ENCODE measurements at places on chromosomes 12 and 14.

GRCh38 chr12:6980075-6980474 is 9.4 kb downstream of the EMG1 start:
- no peaks in the 10 kb centered on the region for H3K27me3 ChIP-seq
- peaks cover 10% of the 10 kb centered on the region for H3K4me1 ChIP-seq
- H3K4me3 ChIP-seq, result no peak overlapping the region
- DNase-seq, result no peak
- H3K36me3 ChIP-seq, result peaks cover 47% of the 10 kb centered on the region
- H3K27ac ChIP-seq, result peak overlapping the region; percentile 47

DNA sequence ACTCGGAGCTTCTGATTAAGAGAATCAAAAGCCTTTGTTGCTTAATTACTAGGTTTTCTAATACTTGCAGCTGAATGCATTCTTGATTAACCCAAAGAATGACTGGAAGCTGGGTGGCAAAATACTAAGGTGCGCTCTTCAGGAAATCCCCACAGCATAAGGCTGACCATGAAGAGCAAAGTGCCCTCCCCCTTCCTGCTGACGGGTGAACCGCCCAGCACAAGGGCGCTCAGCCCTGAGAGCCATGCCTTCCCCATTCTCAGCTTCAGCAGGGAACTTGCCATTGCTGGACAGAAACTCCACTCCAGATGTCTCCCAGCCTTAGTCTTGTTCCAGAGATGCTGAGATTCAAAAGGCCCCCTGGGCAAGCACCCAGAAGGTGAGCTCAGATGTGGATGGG is 27.2 kb upstream of the FBRSL1 start:
- H3K27ac ChIP-seq, result no peak overlapping the region
- no peaks in the 10 kb centered on the region for H3K36me3 ChIP-seq
- no peaks in the 10 kb centered on the region for H3K4me1 ChIP-seq
- no peaks in the 10 kb centered on the region for H3K27me3 ChIP-seq
- no peak for DNase-seq
- no peak overlapping the region for H3K4me3 ChIP-seq

DNA sequence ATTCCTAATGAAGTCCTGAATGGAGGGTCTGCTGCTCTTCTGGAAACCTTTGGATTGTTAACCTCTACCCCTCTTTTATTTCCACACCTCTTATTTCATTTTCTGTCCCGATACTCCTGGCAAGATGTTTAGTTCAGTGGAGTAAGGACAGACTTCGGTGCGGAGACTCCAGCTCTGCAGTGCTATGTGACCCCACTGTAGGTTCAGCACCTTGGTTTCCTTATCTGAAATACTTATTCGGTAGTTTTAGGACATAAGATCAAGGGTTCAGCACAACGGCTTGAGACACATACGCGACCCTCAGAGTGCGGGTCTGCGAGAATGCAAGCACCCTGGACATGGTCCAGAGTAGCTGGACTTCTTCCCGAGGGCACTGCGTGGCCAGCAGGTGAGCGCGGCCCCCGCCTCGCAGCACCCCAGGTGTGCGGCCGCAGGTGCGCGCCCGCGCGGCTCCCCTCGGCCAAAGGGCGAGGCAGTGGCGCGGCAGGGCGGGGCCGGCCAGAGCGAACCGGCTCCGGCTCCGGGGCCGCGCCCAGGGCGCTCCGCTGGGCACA is 465 bp upstream of the FGD4 start:
- DNase-seq, result no peak
- H3K36me3 ChIP-seq, result no peaks in the 10 kb centered on the region
- no peak overlapping the region for H3K27ac ChIP-seq
- H3K4me3 ChIP-seq, result peak overlapping the region; percentile 58
- peaks cover 40% of the 10 kb centered on the region for H3K27me3 ChIP-seq

DNA sequence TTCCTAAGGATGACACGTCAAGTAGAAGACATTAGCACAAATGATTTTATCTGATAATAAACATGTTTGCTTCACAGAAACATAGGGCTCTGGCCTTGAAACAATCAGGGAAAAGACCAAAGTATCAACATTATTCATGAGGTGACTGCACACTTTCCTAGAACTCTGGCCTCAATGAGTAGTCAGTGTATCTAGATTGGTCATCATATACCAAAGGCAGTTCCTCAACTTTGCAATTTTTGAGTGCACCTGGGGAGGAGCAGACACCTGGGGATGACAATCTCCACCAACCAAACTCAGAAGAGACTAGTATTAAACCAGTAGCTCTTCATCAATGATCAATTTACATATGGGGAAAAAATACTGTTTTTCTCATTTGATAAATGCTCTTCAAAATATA is 4.5 kb downstream of the EDDM3A start:
- H3K4me1 ChIP-seq, result peaks cover 14% of the 10 kb centered on the region
- DNase-seq, result no peak
- H3K4me3 ChIP-seq, result no peak overlapping the region
- H3K27ac ChIP-seq, result no peak overlapping the region
- no peaks in the 10 kb centered on the region for H3K27me3 ChIP-seq

DNA sequence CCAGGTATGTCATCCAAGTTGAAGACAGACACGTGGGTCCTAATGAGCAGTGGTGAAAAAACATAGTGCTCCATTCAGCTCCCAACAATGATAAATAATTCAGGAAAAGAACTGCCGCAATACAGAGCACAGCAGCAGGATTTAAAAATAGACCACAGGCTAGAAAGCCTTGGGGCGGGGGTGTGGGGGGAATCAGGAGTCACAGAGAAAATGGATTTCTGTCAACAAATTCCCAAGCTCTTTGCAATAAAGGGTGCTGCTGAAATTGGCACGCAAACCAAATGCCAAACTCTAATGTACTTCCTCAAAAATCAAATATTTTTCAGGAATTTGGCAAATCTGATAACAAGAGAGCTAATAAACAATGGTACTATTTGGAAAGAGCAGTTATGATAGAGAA is 58.6 kb downstream of the R3HDM2 start:
- no peak for DNase-seq
- H3K27ac ChIP-seq, result no peak overlapping the region
- no peak overlapping the region for H3K4me3 ChIP-seq

DNA sequence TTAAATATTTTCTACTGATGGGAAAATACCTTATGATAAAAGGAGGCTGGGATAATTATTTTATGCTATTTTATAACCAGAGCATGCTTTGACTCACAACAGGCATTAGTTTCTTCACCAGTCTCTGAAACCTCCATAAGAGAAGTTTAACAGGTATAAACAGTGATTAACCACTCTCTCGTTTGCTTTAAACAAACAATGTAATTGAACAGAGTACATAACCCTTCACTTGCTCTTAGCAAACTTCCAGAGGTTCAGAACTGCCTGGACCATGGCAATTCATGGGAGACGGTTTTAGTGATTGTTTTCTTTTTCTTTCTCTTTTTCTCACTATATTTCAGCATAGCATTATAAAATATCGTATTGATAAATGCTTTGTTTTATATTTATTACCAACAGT is 35.3 kb downstream of the CFAP251 start:
- H3K4me1 ChIP-seq, result no peaks in the 10 kb centered on the region
- DNase-seq, result no peak
- H3K27ac ChIP-seq, result no peak overlapping the region

DNA sequence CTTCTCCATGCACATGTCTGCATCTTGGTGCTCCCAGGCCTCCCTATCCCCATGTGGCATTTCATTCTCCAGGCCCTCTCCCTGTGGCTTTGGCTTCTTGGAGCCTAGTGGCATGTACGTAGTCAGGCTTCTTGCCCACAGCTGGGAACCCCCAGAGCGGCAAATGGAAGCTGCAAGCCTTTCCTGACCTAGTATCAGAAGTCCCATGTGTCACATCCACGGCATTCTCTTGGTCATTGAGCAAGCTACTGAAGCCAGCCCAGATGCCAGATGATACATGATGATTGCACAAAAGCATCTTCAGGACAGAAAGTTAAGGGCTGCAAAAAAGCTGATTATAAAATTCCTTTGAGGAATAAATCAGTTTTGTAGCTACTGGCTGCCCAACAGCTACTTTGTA is 154.9 kb downstream of the PELI2 start:
- H3K36me3 ChIP-seq, result no peaks in the 10 kb centered on the region
- no peaks in the 10 kb centered on the region for H3K4me1 ChIP-seq
- H3K4me3 ChIP-seq, result no peak overlapping the region
- no peak for DNase-seq
- H3K27me3 ChIP-seq, result no peaks in the 10 kb centered on the region

- H3K4me1 ChIP-seq, result no peaks in the 10 kb centered on the region
- H3K27ac ChIP-seq, result no peak overlapping the region
- H3K27me3 ChIP-seq, result no peaks in the 10 kb centered on the region
- H3K36me3 ChIP-seq, result no peaks in the 10 kb centered on the region
- DNase-seq, result no peak
These were observed 205.0 kb downstream of the BMP4 start for GRCh38 chr14:53751650-53752049.

GRCh38 chr12:25480145-25480544 is 72.9 kb downstream of the LMNTD1 start:
- H3K4me1 ChIP-seq, result no peaks in the 10 kb centered on the region
- no peak overlapping the region for H3K4me3 ChIP-seq
- H3K36me3 ChIP-seq, result no peaks in the 10 kb centered on the region
- no peak overlapping the region for H3K27ac ChIP-seq
- no peaks in the 10 kb centered on the region for H3K27me3 ChIP-seq

- peak overlapping the region; percentile 99 for H3K27ac ChIP-seq
- peak; percentile 88 for DNase-seq
- no peaks in the 10 kb centered on the region for H3K27me3 ChIP-seq
- peak overlapping the region; percentile 94 for H3K4me3 ChIP-seq
- peaks cover 24% of the 10 kb centered on the region for H3K4me1 ChIP-seq
- H3K36me3 ChIP-seq, result peaks cover 48% of the 10 kb centered on the region
These were observed 679 bp downstream of the ARF6 start for GRCh38 chr14:49893309-49894213.

DNA sequence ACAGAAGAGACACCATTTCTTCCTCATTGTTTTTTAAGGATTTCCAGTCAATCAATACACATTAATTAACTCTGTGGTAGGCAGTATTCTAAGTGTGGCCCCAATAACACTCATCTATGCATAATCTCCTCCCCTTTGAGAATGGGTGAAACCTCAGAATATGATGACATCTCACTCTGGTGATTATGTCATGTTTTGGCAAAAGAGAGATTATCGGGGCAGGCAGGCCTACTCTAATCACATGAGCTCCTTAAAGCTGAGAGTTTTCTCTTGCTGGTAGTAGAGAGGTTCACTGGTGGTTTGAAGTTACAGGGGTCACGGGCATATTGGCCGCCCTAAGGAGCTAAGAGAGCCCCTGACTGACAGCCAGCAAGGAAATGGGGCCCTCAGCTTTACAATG is 7.1 kb upstream of the LGMN start:
- H3K36me3 ChIP-seq, result peaks cover 3% of the 10 kb centered on the region
- no peak for DNase-seq
- peaks cover 25% of the 10 kb centered on the region for H3K4me1 ChIP-seq
- peaks cover 23% of the 10 kb centered on the region for H3K27me3 ChIP-seq
- no peak overlapping the region for H3K27ac ChIP-seq

DNA sequence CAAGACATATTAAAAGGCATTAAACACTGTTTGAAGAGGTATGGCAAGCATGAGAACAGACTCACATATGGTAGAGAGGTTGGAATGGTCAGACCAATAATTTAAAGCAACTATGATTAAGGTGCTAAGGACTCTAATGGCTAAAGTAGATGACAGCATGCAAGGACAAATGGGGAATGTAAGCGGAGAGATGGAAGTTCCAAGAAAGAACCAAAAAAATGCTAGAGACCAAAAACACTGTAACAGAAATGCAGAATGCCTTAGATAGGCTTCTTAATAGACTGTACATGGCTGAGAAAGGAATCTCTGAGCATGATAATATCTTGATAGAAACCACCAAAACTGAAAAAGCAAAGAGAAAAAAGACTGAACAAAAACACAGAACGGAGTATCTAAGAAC is 77.4 kb downstream of the RIN3 start:
- peaks cover 56% of the 10 kb centered on the region for H3K4me1 ChIP-seq
- DNase-seq, result no peak
- H3K27ac ChIP-seq, result no peak overlapping the region
- H3K36me3 ChIP-seq, result peaks cover 62% of the 10 kb centered on the region
- H3K27me3 ChIP-seq, result peaks cover 2% of the 10 kb centered on the region

- DNase-seq, result no peak
- H3K27me3 ChIP-seq, result peaks cover 3% of the 10 kb centered on the region
- no peak overlapping the region for H3K4me3 ChIP-seq
- no peak overlapping the region for H3K27ac ChIP-seq
These were observed 934 bp upstream of the ZC2HC1C start for GRCh38 chr14:75068294-75069120.

GRCh38 chr14:95943699-95944098 is 67.1 kb downstream of the TUNAR start:
- H3K4me1 ChIP-seq, result no peaks in the 10 kb centered on the region
- no peak for DNase-seq
- H3K27me3 ChIP-seq, result peaks cover 1% of the 10 kb centered on the region
- no peak overlapping the region for H3K27ac ChIP-seq

DNA sequence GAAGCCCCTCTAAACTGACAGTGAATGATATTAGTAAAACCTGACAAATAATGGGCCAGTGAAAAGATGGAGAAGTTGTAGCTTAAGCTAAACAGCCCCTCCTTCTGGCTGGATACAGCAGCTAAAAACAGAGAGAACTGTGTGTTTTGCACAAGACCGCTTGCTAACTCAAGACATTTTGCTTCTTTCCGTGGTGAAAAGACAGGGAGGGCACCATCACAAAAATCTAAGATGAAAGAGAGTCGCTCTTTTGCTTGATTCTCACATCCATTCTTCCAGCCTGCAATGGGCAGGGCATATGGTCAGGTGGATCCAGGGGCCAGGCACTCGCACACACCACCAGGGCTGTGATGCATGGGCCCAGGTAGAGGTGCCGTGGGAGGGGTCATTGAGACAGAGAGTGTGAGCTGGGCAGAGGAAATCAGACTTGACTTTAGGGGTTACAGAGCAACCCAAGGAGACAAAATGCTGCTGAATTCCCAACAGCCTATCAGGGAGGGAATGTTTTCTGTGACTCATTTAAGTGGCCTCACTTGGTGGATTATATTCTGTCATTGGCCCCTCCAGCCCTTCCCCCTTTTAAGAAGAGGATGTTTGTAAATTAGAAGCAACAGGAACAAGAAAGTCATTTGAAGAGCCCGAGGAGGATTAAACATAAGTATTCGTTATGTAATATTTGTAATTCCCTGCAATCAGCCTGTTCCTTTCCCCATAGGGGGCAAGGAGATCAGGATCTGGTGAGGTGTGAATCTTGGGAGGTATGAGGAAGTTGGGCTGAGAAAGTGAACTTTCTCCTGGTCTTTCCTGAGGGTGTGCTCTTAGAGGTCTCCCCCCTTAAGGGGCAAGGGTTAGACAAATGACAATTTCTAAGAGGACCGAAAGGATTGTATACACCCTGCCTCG is 12.3 kb downstream of the EMP1 start:
- peaks cover 5% of the 10 kb centered on the region for H3K27me3 ChIP-seq
- H3K4me1 ChIP-seq, result peaks cover 66% of the 10 kb centered on the region
- no peak for DNase-seq
- H3K36me3 ChIP-seq, result no peaks in the 10 kb centered on the region
- no peak overlapping the region for H3K4me3 ChIP-seq
- no peak overlapping the region for H3K27ac ChIP-seq

DNA sequence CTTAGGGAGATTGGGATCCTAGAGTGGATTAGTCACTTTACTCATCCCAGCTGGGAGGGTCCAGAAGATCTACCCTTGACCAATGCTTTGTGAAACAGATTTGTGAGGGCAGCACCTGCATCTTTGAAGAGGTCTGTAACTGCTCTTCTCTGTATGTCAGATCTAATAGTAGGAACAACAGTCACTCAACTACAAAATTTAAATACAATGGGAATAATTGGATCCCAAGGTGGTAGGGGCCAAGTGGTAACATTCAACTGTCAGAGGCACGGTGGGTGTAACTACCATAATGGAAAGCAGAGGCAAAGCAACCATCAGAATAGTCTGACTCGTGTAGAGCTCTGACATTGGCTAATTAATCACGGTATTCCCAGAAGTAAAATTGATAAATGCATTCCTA is 55.8 kb downstream of the ITPR2 start:
- no peak for DNase-seq
- H3K27ac ChIP-seq, result no peak overlapping the region
- peaks cover 56% of the 10 kb centered on the region for H3K36me3 ChIP-seq
- no peaks in the 10 kb centered on the region for H3K27me3 ChIP-seq
- H3K4me3 ChIP-seq, result no peak overlapping the region
- H3K4me1 ChIP-seq, result peaks cover 6% of the 10 kb centered on the region
